ENCODE measurements at places on chromosomes 6 and 20. TPM values are rescaled to one million over a fixed set of nuclear protein-coding genes. Genes with fewer than 3 reads are reported as not detected.

DNA sequence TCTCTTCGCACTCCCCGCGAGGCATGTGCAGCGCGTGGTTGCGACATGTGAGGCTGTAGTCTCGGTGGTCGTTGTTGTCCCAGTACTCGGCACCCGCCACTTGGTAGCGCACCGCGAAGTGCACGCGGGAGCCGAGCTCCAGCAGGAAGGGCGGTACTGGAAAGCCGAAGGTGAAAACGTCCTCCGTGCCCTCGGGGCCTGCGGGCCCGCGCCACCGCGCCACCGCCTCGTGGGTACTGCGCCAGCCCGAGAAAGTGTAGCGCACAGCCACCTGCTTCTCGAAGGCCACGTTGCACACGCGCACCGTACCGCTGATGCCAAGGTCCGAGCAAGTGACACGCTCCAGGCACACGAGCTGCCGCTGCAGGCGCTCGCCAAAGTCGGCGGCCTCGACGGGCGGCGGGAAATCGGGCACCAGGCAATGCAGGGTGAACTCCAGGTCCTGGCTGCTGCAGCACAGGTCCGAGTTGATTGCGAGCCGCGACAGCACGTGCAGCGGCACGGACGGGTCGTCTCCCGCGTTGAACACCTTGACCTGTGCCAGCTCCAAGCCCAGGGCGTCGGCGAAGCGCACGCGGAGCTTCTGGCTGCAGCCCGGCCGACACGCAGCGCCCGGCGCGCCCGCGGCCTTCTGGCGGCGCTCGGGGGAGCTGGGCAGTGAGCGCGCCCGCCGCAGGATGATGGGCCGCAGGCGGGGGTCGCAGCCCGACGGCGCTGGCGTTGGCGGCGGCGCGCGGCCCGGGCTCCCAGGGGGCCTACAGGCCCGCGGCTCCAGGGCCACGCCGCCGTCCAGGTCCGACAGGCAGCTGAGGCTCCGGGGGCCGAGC lies 840 bp downstream of the PPP1R3D start:
- peak; percentile 48 for DNase-seq

GRCh38 chr20:51641866-51642265 lies 99.3 kb upstream of the NFATC2 start:
- DNase-seq = no peak

Gene MYB
- 0.19 TPM for total RNA-seq

- no peak for DNase-seq
Measured at GRCh38 chr6:132304891-132305305, 96.4 kb downstream of the MOXD1 start.

DNA sequence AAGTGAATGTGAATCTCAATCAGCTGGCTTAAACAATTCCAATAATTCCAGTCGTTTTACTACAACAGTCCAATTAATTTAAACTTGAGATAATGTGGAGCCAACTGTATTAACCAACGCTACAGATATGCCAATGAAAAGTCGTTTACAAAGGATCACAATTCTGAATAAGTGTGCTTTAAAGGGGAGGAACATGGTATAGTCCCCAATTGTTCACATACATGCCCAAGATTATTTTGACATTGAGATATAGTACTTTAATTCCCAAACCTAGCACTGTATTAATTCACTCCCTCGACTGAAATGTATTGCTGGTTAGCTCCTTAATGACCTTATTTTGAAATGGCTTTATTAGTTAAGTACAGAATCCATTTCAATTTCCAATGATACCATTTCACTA lies 2.5 kb downstream of the AKIRIN2 start:
- peak; percentile 10 for DNase-seq

GRCh38 chr6:14897831-14898230 lies 348.0 kb upstream of the JARID2 start:
- no peak for DNase-seq

DNA sequence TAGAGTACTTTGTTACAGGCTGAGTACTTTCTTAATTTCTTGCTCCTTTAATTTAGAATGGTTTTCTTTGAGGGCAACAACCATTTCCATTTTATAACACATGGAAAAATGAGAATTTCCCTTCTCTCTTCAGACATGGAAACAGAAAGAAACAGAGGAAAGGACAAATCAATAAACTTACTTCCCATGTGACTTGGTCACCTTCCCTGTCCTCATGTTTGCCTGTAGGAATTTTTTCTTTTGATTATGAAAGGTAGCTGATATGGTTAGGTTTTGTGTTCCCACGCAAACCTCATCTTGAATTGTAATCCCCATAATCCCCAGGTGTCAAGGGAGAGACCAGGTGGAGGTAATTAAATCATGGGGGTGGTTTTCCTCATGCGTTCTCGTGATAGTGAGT lies 169.7 kb downstream of the PHF3 start:
- DNase-seq = peak; percentile 2

GRCh38 chr6:137226697-137227096 lies 7.5 kb upstream of the IFNGR1 start:
- peak; percentile 36 for DNase-seq

Gene NRSN1
- total RNA-seq = not detected

Gene PRKN
- 0.34 TPM for total RNA-seq

GRCh38 chr6:105326833-105327770 lies 75.8 kb downstream of the PREP start:
- DNase-seq = peak; percentile 12

Gene TMEM63B
- 36.3 TPM for total RNA-seq

Gene GNRH2
- total RNA-seq = not detected

Gene SLC35F1
- not detected for total RNA-seq

DNA sequence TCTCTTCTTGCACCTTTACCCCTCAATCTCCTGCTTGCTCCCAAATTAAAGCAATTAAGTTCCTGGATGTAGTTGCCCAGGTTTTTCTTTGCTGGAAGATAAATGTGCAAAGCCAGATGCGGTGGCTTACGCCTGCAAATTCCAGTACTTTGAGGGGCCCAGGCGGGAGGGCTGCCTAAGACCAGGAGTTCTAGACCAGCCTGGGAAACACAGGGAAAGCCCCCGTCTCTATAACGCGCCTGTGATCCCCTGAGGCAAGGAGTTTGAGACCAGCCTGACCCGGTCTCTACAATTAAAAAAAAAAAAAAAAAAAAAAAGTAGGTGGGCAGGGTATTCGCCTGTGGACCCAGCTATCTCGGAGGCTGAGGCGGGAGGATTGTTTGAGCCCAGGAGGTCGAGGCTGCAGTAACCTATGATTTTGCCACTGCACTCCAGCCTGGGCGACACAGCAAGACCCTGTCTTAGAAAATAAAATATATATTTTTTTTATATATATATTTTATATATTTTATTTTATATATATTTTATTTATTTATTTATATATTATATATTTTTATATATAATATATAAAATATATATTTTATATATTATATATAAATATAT lies 461 bp upstream of the DCDC2 start:
- DNase-seq = no peak

DNA sequence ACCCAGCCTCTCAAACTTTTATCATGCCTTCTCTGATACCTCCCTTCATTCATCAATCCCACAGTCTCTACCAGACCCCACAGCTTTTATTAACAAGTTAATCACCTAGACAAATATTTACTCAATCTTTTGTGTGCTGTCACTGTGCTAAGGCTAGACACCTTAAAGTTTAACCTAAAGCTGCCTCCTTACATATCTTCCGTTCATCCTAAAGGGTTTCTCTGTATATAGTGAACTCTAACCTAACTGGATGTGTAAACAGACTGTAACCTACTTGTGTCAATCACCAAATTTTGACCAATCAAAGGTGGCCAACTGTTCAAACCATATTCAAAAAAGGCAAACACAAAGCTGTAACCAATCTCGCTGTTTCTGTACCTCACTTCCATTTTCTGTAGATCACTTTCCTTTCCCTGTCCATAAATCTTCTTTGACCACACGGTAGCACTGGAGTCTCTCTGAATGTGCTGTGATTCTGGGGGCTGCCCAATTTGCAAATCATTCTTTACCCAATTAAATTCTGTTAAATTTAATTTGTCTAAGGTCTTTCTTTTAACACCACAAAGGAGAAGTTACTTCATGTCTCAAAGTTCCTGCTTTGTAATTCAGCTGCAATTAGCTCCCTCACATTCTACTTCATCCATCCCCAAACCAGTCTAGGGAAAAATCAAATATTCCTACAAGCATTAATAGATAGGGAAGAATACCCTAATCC lies 72.5 kb downstream of the ARHGAP18 start:
- no peak for DNase-seq

- DNase-seq = peak; percentile 85
Measured at GRCh38 chr20:44217342-44218092, 6.9 kb upstream of the OSER1 start.

DNA sequence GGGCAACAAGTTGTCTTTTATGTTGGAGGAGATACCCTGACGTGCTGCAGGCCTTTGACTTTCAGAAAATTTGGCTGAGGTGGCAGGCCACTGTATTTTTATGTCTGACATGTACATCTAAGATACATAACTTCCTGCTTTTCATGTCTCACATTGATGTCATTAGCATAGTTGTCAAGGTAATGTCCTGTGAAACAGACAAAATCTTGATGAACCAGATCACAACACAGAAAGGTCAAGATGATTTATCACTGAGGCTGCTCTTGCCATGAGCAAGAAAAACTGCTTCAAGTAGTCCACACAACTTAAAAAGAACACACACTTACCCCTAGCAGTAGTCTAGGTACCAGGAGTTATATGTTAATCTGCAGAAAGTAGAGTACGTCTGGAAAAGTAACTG lies 50.2 kb upstream of the GNRH2 start:
- DNase-seq = no peak
